ENCODE measurements at places on chromosomes 11 and 22.

GRCh38 chr11:33984682-33985389, 66.7 kb upstream of the CAPRIN1 start:
- DNase-seq: no peak

- DNase-seq: no peak
These were observed 8.1 kb downstream of the CSF2RB start for GRCh38 chr22:36921309-36922104.

DNA sequence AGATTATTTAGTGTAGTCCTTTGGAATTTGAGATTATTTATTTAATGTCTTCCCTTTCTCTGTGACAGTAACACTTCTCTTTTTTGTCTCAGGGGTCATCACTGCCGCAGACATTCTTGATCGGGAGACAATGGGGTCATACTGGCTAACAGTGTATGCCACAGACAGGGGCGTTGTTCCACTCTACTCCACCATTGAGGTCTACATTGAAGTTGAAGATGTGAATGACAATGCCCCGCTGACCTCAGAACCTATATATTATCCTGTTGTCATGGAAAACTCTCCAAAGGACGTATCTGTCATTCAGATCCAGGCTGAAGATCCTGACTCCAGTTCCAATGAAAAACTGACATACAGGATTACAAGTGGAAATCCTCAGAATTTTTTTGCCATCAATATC, 299.9 kb downstream of the FAT3 start:
- no peak for DNase-seq

GRCh38 chr22:37661160-37661924, 2.8 kb downstream of the PDXP start:
- DNase-seq: no peak

- DNase-seq: no peak
These were observed 5.7 kb upstream of the PLAAT3 start for GRCh38 chr11:63619967-63620366.

DNA sequence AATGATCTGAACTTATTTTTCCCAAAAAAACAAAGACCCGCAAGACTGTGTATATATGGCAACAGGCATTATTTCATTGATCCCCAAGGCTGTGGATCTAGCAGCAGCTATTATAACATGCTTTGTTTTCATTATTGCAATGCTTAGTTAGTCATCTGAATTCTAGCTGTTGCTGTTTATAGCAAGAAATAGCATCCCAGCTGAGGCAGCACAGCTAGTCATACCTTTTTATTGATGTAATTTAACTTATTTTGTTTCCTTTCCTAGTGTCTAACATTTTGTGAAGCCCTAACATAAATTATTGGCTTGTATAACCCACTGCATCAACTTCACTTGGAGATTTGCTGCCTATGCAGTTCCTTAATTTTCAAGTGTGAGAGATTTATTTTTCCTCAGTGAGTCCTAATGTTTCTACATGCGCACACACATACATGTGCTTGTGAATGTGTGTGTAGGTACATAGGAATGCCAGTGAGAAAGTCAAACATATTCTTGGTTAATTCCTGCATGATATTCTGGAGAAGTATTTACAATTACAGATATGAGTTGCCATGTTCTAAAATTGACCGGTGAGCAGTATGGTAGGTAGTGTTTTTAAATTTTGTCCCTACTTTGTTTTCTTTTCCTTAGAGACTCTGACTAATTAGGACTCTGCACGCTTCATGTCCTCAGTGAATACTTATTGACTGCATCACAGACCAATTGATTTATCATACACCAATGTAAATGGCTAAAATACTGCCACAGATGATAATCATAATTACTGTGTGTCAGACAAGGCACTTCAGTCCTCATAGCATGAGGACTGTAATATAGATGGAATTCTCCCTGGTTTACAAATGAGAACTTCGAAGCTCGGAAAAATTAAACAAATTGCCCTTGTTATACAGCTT, 119.3 kb downstream of the WNT11 start:
- DNase-seq: no peak

GRCh38 chr22:26573026-26573662, 16.8 kb downstream of the TPST2 start:
- no peak for DNase-seq

DNA sequence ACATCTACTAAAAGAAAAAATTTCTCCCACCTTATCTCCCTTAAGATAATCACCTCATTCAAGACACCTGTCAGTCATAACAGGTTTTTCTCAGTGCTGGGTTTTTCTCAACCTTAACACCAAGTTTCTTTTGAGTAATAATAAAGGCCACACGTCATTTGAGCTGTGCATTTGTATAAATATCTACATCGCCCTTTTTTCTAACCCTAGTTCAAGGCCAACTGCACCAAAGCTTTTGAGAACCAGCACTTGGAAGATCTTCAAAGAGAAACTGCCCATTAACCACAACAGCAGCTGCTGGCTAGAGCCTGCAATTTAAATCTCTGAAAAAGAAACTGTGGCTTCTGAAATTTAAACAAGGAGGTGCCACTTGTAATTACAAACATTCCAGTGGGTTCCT, 6.9 kb downstream of the CADM1 start:
- no peak for DNase-seq

DNA sequence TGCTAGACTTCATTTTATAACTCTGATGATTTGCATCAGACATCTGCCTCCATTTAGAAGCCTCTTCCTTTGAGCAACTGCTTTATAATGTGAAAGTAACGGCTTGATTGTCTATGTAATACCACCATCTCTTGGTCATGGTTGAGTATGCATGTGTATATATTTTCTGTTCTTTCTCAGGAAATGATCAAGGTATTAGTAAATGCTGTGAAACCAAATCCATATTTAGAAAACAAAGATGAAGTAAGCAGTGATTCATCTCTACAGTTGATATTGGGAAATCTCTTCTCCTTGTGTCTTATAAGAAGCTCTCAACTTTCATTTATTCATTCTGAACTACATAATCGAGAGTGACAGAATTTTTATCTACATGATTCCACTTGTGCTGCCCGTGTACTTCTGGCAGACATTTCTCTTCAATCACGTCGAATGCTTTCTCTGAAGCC, 104.6 kb upstream of the ANO3 start:
- no peak for DNase-seq

- no peak for DNase-seq
These were observed 41.4 kb upstream of the TTLL12 start for GRCh38 chr22:43228330-43228729.

DNA sequence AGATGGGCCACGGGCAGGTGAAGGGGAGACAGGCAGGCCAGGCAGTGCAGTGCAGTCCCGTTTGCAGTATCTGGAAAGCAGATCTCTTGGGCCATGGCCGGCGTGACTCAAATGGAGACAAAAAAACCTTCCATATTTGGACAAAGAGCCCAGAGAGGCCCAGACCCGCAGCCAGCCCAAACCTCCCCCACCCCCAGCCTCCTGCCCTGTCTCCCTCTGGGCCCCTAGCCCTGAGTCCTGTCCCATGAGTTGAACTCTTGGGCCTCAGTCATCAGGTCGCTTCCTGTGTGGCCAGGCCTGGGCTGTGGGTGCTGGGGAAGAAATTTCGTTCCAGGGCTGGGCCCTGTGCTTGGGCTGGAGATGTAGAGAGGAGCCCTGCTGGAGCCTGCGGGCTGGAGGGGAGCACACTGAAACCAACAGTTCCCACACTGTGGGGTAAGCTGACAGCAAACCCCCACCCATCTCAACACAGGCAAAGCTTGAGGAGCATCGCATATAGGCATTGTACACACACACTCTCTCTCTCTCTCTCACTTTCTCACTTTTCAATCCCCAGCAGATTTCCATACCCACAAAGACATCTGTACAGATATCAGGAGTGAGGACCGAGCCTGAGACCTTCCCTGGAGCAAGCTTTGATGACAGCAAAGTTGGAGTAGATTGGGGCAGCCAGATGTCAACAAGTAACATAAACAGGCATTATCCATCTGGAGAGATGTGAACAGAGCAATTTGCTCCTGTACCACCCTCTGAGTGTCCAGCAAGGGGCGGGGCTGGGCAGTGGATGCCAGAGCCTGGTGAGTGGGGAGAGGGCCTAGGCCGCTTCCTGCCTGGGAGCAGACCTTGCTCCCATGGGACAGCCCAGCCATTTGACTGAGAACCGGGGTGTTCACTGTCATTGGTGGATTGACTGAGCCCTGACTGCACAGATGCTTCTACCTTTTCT, 17.2 kb downstream of the ARHGEF17 start:
- no peak for DNase-seq

- DNase-seq: no peak
These were observed 106.4 kb downstream of the SYN3 start for GRCh38 chr22:32951807-32952153.

DNA sequence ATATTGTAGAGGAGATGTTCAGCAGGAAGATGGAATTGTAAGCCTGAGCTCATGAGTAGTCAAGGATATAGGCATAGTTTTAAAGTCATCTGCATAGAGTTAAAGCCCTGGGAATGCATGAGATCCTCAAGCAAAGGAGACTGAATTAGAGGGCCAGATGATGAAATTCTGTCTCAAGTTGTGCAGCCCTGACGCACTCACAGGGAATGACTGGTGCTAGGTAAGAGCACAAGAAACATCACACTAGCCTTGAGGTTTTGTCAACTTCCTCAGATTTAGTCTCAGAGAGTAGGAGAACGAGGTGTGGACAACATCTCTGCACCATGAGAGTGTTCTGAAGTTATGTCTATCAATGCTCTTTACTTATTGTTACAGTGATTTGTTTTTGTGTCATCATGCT, 5.8 kb downstream of the RAB38 start:
- DNase-seq: no peak

- DNase-seq: no peak
These were observed 16.3 kb downstream of the NECTIN1 start for GRCh38 chr11:119712459-119713358.

DNA sequence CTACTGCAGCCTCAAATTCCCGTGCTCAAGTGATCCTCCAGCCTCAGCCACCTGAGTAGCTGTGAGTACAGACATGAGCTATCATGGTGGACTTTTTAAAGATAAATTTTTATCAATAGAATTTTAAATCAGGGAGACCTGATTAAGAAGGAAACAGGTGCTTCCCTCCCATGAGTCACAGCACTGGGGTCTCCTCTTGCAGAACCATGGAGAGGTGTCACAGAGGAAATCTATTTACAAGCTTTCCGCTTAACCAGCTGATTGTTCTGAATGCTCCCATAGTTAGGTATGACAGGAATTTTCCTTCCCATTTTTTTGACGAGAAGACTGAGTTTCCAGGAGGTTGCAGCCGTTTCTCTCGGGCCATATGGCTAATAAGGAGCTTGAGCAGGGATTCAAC, 516.1 kb downstream of the MIAT start:
- DNase-seq: no peak

- DNase-seq: no peak
These were observed 742.4 kb downstream of the NTM start for GRCh38 chr11:132112846-132113245.

DNA sequence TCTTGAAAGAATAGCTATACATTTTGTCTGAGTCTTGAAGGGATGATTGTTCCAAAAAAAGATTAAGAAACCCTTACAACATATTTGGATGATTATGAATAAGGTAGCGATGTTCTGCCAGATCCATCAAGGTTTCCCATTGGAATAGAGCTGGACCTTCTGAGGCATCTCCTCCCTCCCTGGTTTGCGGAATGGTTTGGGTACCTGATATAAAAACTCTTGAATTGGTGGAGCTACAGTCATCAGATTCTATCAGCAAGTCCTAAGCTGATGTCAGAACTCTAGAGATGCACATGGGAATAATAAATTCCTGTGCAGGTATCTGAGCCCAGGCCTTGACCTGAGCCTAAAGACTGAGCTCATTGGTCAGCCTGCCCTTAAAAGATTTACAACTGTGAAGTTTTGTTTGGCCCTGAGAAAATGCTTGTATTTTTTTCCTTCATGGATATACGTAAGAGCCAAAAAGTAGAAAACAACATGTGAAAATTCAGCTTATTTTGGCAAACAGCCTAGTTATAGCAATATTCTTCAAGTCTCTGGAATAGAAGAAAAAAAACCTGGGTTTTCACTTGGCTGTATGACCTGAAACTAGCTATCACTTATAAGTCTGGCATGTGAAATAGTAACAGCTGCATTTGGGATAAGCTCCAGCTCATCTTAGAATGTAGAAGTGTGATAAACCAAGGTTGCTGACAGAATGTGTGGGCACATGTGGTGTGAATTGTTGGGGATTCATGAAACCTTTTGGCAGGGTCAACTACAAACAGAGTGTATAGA, 265.7 kb upstream of the CTSC start:
- no peak for DNase-seq

- DNase-seq: no peak
These were observed 464 bp upstream of the CECR2 start for GRCh38 chr22:17368554-17369438.

DNA sequence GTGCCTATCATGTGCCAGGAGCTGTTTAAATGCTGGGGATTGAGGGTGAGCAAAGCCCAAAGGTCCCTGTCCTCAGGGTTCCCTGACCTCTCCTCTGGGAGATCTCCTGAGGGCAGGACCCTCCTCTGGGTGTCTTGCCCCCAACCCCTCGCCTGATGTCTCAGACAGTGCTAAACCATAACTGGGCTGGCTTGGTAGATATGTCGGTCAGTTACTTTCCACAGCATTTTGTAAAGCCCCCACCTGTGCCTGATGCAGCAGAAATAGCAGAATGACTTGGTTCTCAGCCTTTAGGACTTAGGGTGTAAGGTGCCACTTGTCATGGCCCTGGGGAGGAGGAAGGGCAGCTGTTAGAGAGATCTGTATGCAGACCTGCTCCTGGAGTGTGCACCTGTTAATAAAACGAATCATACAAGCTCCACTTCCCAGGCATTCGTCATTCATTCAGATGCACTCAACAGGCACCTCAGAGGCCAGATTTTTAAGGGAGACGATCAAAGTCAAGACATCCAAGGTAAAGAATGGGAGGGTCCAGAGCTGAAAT, 88.1 kb downstream of the TP53I11 start:
- no peak for DNase-seq

DNA sequence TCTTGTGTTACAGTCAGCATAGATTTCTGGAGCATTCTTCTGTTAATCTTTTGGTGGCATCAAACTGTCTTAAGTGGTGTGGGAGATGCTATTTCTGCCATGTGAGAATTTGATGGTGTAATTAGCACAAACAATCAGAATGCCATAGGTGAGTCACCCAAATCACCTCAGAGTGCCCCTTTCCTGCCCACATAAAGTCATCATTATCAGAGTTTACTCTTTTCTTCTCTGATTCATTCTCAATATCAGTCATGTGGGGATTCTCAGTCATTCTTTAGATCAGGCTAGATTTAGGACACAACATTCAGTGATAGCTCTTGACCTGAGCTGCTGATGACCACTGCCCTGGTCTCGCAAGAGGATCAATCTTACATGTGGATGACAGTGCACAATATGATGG, 23.7 kb upstream of the MS4A6A start:
- no peak for DNase-seq

DNA sequence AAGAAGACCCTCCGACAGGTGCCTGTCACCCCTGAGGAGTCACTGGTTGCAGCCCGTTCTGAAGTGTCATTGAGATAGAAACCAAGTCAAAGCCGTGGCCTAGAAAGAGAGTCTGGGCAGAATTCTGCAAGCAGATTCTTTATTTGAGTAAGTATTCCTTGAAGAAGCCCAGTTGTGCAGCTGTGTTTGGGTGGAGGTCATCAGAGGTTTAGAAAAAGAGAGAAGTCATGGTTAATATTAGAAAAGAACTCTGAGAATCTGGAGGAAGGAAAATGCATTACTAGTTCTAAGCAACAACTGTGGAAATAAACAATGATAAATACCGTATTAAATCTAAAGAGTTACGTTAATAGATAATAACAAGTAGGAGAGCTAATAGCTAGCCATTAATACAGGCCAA, 118.8 kb upstream of the KIRREL3 start:
- DNase-seq: no peak

- no peak for DNase-seq
These were observed 158.7 kb downstream of the ST3GAL4 start for GRCh38 chr11:126514061-126514693.
